ENCODE measurements at places on chromosomes 2 and 18.

DNA sequence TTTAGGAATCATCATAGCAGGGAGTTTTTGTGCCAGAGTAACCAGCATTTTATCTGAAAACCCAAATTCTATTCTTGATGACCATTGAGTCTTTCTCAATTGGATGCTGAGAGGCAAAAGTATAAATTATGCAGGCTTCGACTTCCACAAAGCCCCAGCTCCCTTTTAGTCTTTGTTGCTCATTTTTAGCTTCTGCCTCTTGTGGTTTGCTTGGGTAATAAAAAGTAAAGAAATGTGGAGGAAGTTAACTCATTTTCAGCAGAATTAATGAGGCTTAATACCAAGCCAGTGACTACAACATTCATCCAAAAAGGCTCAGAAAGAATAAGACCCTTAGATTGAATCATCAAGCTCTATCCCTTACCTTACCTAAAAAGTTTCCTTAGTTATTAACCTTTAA is 18.6 kb downstream of the ERMN start:
- DNase-seq, result no peak

GRCh38 chr18:36633961-36634412 is 194.8 kb downstream of the TPGS2 start:
- DNase-seq, result no peak

- no peak for DNase-seq
Observed at GRCh38 chr2:196427986-196428634, 211.4 kb upstream of the CCDC150 start.

DNA sequence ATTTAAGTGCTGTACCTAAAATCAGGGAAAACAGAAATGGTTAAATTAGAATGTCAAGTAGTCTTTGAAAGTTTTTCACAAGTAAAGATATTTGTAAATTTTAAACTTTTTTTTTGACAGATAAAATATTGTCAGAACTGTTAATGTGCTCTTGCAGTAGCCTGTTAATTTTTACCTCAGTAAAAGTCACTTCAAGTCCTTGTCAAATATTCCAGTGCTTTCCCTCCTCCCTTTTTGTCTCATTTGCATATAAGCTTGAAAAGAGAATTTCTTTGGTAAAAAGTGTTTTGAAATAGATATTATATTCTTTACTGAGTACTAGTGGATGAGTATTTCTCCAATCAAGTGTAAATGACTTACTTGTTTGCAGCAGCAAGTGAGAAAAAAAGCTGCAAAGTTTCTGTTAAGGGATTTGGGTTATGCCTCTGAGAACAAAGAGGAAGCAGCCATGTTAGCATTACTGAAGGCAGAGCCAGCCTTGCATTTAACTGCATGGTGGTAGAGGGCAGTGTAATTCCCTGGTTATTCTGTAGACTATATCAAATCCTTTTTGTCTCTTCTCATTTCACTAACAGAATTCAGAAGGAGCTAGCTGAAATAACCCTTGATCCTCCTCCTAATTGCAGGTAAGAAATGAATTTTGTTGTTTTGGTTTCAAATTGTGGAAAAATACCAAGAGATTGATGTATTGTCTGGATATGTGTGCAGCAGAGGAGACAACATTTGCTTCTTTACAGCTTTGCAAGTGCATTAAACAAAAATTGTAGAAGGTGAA is 3.2 kb downstream of the UBE2E3 start:
- DNase-seq, result no peak

DNA sequence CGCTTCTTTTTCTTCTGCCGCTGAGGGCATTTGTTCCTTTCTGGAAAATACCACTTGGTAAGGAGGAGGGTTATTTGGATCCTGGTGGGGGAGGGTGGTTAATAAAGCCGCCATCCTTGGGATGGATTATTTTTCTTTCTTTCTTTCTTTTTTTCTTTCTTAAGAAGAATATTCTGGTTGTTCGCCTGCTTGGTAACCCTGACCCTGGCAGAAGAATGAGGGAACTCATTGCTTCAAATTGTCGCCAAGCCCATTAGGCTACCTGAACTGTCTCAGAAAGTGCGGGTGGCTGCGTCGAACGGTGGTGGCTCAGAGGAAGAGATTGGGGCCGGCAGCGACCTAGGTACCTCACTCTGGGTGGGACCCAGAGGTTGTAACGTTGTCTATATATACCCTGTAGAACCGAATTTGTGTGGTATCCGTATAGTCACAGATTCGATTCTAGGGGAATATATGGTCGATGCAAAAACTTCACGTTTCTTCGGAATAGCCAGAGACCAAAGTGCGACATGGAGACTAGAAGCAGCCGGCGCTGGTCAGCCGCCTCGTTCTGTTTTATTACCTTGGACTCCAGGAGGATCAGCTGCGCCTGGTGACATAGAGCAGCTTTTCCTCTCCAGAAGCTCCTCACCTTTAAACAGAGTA is 1.3 kb upstream of the HOXD4 start:
- no peak for DNase-seq

GRCh38 chr2:108924580-108925251 is 64.3 kb downstream of the EDAR start:
- DNase-seq, result no peak

DNA sequence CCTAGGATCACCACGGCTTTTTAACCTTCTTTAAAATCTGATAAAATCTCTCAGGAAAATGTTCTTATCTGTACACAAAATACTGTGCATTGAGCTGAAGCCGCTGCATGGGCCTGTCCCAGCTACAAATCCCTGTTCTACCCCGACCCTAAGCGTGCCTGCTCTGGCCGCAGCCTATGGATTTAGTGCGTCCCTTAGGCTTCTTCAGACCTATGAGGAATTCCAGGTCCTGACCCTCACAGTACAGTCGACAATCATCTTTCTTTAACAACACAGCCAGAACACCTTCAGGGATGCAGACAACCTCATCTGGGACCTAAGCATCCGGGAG is 477 bp upstream of the WDCP start:
- no peak for DNase-seq

DNA sequence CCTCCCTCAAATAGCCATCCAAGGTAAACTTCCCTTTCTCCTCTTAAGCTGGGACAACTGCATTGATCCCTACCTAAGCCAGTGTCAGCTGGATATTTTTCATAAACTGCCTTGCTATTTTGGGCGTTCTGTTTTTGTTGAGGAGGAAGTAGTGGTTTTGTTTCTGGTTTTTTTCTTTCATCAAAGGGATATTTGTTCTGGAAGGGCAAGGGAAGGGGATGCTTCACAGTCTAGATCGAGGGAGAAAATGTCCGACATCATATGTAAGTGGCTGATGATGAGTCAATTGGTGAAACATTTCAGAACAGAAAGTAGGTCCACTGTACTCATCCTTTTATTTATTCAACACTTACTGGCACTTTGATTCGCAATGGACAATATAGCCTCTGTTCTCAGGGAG is 31.0 kb downstream of the TANC1 start:
- DNase-seq, result no peak

DNA sequence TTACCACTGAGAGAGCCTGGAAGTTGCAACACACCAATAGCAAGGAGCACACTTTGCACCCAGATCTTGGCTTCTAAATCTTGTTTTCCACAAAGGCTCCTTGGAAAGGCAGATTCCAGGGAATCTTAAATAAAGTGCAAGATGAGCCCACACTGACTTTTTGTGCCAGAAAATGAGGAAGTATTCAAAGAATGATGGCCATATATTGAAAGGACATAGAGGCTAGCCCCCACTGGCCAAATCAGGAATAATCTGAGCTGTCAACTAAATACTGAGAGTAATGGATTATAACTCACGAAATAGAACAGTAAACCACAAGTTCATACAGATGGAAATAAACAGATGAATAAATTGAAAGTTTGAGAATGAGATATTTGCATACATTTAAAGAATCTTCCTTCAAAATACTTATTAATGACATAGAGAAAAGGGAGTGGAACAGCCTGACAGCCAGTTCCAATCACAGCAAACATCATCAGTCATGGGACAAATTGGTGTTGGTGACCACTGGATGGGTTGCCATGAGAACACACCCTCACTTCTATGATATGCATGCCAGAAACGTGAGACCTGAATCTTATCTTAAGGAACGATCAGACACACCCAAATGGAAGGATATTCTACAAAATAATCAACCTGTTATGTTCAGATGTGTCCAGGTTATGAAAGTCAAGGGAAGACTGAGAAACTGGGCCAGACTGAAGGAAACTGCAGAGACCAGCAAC is 12.2 kb upstream of the ACKR3 start:
- no peak for DNase-seq

GRCh38 chr2:189086710-189087109 is 92.9 kb downstream of the COL5A2 start:
- DNase-seq, result no peak

DNA sequence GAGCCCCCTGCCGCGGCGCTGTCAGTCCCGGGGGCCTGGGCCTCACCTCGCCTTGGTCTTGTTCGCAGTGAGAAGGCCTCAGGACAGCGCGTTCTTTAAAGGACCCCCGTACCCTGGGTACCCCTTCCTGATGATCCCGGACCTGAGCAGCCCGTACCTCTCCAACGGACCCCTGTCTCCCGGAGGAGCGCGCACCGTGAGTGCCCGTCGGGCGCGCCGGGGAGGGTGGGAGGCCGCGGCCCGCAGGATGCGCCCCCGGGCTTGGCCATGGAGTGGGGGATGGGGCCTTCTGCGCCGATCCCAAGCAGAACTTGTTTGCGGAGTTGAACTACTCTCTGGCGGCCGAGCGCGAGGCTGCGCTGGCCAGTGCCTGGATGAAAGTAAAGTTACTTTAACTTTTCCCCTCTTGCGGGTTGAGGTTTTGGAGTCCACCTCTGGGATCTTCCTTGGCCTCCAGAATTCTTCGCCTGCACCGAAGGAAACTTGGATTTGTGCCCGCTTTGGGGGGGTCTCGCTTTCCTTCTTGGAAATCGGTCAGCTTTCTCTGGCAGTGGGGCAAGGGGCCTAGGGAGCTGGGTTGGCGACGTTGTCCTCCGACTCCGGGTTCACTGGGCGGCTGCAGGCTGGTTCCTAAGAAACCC is 1.2 kb downstream of the TCF7L1 start:
- DNase-seq, result peak; percentile 58

GRCh38 chr2:140508756-140509155 is 1622.1 kb downstream of the LRP1B start:
- no peak for DNase-seq

GRCh38 chr2:7625392-7626138 is 708.4 kb downstream of the RNF144A start:
- no peak for DNase-seq

DNA sequence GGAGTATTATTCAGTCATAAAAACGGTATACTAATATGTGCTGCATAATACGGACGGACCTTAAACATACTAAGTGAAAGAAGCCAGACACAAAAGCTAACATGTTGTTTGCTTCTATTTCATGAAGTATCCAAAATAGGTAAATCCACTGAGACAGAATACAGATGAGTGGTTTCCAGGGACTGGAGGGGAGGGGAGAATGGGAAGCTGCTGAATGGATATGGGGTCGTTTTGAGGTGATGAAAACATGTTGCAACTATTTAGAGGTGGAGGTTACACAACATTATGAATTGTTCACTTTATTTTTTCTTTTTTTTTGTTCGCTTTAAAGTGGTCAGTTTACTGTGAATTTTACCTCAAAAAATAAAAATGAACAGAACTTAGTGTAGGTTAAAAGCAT is 52.9 kb downstream of the RAB10 start:
- DNase-seq, result no peak

GRCh38 chr18:46373791-46374190 is 269.6 kb downstream of the HAUS1 start:
- no peak for DNase-seq

- no peak for DNase-seq
Observed at GRCh38 chr2:129199501-129199900, 780.0 kb upstream of the RAB6C start.

GRCh38 chr2:48874282-48874681 is 118.8 kb upstream of the LHCGR start:
- DNase-seq, result no peak

GRCh38 chr2:62406573-62407043 is 99.4 kb downstream of the TMEM17 start:
- DNase-seq, result no peak

GRCh38 chr2:15927551-15928218 is 12.7 kb upstream of the MYCN start:
- no peak for DNase-seq

GRCh38 chr2:118223992-118224894 is 136.0 kb downstream of the INSIG2 start:
- peak; percentile 75 for DNase-seq

- no peak for DNase-seq
Observed at GRCh38 chr2:52613064-52613463, 1154.5 kb upstream of the CHAC2 start.

GRCh38 chr2:227020416-227020815 is 143.6 kb downstream of the COL4A4 start:
- no peak for DNase-seq

DNA sequence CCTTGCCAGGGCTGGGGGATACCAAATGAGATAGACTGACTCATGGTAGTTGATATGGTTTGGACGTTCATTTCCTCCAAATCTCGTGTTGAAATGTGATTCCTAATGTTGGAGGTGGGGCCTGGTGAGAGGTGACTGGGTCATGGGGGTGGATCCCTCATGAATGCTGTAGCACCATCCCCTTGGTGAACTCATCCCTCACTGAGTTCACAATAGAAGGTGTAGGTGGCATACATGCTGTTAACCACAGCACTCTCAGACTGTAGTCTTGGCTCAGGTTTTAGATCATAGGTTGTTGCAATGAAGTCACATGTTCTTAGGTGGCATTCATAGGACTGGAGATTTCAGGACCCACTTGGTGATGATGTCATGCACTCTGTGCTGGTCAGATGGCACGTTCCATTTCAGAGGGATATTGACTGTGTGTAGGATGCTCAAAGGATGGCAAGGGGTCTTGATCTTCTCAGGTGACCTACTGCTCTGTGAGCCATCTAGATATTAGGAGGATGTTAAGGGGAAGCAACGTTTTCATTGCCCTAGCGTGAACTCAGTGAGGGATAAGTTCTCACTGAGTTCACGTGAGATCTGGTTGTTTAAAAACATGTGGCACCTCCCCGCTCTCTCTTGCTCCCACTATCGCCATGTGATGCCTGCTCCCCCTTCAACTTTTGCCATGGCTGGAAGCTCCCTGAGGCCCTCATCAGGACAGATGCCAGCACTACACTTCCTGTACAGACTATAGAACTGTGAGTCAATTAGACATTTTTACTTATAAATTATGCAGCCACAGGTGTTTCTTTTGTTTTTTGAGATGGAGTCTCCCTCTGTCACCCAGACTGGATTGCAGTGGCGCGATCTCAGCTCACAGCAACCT is 73.8 kb upstream of the ACAA2 start:
- DNase-seq, result no peak

DNA sequence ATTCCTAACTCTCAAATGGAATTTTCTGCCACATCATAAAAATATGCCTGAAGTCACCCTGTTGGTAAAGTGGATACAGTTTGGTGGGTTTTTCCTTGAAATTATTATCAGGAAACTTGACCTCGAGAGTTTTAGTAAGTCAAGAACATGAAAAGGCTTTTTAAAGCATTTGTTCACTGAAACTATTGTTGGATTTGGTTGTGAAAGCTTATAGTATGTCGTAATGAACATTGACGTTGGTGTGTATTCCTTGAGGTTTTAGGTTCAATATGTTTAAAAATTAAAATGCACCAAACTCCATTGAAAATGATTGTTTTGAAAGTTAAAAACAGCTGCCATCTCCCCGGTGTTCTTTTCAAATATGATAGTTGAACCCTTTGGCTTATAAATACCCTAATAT is 30.8 kb downstream of the AOX1 start:
- no peak for DNase-seq
